LHCN-M2 (cell line): ENCODE measurements at places on chromosomes 11 and 22. TPM values are rescaled to one million over a fixed set of nuclear protein-coding genes. Genes with fewer than 3 reads are reported as not detected.

The TRIM51 gene
- total RNA-seq, result not detected in 2 replicates

- DNase-seq, result peak; percentile 84
Measured at GRCh38 chr11:75333022-75333806, 18.2 kb downstream of the ARRB1 start.

GRCh38 chr11:9315078-9315688, 790 bp upstream of the TMEM41B start:
- DNase-seq, result peak; percentile 7

- DNase-seq, result no peak
Measured at GRCh38 chr11:32435152-32435480, 223 bp downstream of the WT1 start.
